ENCODE measurements at places on chromosomes 11 and 22.

- no peak for ATAC-seq
Observed at GRCh38 chr11:70485326-70486025, 87.1 kb downstream of the CTTN start.

DNA sequence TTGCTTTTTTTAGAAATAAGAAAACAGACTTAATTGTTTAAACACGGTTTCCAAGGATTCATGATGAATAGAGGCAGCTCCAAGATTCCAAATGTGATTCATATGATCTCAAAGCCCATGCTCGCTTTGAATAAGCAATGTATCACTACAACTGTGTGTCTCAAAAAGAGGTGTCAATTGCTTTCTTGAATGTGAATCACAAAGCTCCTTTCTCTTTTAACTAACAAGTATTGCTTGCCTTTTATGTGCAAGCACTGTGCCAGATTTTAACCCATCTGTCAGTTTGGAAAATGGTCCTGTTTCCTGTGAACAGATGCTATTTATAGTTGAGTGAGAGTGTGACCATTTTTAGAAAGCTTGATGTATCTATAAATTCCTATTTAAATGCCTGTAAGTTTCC lies 6.5 kb downstream of the OOSP1 start:
- ATAC-seq, result no peak

- no peak for ATAC-seq
Observed at GRCh38 chr11:9922806-9923205, 258.9 kb downstream of the SWAP70 start.

- no peak for ATAC-seq
Observed at GRCh38 chr11:116500947-116501602, 271.7 kb downstream of the BUD13 start.

GRCh38 chr11:80816454-80816847 lies 1375.6 kb upstream of the TENM4 start:
- ATAC-seq, result no peak

DNA sequence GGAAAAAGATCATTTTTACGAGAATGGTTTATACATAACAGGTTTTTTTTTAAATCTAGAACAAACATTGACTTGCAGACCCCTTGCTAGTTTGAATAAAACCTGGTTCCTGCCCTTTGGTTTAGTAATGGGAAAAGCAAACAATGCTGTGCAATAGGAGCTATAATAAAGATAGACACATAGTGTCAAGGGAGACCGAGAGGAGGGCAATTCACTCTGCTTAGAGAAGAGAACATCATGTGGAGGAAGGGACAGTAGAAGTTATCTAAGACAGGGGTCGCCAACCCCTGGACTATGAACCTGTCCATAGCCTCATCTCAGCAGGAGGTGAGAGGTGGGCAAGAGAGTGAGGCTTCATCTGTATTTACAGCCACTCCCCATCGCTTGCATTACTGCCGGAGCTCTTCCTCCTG lies 7.0 kb upstream of the RDX start:
- ATAC-seq, result no peak

GRCh38 chr11:126638648-126639047 lies 283.2 kb downstream of the ST3GAL4 start:
- no peak for ATAC-seq

DNA sequence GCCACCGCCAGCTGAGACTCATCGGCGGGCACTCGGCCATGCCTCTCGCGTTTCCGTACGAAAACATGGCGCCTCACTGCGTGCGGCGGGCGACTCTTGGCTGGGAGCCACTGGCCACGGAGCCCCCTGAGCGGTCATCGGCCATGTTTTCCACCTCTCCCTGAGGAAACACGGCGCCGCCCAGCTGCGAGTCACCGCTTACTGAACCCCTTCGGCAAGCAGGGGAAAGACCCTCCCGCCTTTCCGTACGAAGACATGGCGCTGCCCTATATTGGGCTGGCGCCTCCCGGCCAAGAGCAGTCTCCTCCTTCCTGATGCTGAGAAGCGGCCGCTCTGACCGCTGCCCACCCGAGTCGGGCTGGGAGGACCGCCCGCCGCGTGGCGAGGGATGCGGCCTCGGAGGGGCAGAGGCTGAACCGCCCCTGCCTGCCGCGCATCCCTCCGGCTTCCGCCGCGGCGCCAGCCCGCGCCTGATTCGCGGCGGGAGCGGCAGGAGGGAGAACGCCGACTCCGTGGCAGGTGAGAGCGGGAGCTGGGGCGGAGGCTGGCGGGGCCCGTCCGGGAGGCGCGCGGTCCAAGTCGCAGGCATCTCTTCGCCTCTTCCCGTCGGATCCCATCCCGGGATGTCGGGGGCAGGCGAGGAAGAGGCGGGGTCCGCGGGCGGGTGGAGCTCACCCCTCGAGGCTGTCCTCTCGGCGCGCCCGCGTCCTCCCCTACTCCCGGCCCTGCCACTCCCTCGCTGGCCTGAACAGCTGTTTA lies at the start of gene TCP11L1:
Gene TCP11L1 (plus strand): TSS at position 299 of the 759 bp plus-strand sequence. CDS start 4,202 bp downstream, outside the sequence.
- peak; percentile 93 for ATAC-seq

GRCh38 chr11:122138744-122139594 lies 23.0 kb upstream of the BLID start:
- no peak for ATAC-seq

- no peak for ATAC-seq
Observed at GRCh38 chr11:93279851-93280347, 50.6 kb upstream of the DEUP1 start.

DNA sequence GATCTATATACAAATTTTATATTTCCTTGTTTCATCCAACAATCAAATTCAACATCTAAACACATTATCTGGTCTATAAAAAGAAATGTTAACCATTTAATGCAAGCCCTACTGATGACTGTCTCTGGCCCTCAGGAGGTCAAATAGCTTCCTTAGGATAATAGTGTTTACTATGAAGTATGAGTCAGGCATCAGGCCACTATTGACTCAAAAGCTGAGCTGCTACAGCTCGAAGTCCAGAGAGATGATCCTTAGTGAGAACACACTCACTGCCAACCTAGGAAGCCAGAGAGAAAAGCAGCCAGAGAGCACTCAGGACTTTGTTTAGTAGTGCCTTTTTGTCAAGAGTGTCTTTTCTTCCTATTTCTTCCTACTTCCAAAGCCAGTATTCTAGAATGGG lies 171.8 kb downstream of the SOX6 start:
- ATAC-seq, result no peak

GRCh38 chr11:75035256-75035655 lies 46.5 kb downstream of the NEU3 start:
- no peak for ATAC-seq

GRCh38 chr11:64447831-64448598 lies 89.1 kb downstream of the RPS6KA4 start:
- ATAC-seq, result peak; percentile 42

- no peak for ATAC-seq
Observed at GRCh38 chr11:126823274-126823673, 177.3 kb downstream of the KIRREL3 start.
